COLO829 (cell line): ENCODE measurements at places on chromosomes 6 and 20.
A peak's percentile ranks its signal among the peaks of the same experiment; 100 is the strongest.

GRCh38 chr20:21608777-21609176 lies 94.9 kb upstream of the NKX2-2 start:
- no peak for DNase-seq

GRCh38 chr20:60262967-60263603 lies 304.9 kb downstream of the CDH26 start:
- peak; percentile 63 for DNase-seq

GRCh38 chr6:75409928-75410327 lies 83.7 kb downstream of the FILIP1 start:
- no peak for DNase-seq

GRCh38 chr6:56933650-56934049 lies 21.3 kb upstream of the BEND6 start:
- DNase-seq: no peak

DNA sequence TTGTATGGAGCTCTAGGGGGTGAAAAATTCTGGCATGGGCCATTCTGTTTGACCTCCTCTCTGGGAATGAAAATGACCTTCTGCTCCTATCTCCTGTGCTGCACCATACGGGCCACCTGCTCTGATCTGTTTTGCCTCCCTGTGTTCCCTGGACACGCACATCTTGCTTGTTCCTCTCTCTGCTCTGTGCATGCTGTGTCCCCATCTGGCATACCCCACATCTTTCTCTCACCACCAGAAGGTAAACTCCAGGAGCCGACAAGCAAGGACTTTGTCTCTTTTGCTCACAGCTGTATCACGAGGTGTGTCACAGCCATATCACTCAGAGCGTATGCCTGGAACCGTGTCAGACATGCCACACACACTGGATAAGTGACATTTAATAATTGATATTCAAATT lies 208.4 kb upstream of the DTNBP1 start:
- no peak for DNase-seq

DNA sequence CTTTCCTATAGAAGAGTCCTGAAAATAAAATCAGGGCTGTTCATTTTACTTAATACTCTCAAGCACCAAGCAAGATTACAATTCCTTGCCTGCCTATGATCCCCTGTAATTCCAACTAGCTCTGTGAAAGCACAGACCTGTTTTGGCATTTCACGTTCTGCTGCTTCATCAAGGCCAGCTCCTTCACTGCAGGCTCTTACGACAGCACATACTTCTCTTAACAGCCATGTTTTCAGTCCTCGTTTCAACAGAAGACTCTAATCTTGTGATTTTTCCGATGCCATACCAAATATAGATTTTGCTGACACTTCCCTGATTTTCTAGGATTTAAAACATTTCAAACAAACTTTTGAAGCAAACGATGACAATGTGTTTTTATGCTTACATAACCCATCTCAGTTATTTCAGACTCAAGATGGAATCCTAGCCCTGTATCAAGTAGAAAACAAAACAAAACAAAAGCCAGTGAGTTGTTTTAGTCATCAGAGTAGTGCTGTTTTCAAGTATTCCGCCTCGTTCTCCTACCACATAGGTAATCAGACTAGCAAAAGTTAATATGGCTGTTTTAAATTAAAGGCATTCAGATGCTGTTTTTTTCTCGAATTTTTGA lies 616.5 kb upstream of the CITED2 start:
- DNase-seq: no peak

DNA sequence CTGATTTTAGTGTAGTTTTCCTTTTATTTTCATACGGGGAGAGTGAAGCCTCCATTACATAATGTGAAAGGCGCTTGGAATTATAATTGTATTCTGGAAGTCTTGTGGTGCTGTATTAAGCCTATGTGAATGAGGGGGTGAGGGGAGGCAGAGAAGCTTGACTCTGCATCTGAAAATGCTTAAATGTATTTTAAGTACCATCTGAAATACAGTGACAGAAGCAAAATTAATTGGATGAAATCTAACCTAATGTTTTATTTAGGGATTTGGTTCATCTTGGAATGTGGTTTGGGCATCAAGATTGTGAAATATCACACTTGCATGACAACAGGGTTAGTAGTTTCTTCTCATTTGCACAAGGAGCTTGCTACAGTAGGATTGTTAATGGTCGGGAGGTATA lies 41.2 kb downstream of the TMEM200A start:
- DNase-seq: no peak

GRCh38 chr6:5626727-5627426 lies 365.6 kb downstream of the FARS2 start:
- no peak for DNase-seq

- DNase-seq: no peak
These were observed 13.1 kb upstream of the LIN28B start for GRCh38 chr6:104943781-104944180.

DNA sequence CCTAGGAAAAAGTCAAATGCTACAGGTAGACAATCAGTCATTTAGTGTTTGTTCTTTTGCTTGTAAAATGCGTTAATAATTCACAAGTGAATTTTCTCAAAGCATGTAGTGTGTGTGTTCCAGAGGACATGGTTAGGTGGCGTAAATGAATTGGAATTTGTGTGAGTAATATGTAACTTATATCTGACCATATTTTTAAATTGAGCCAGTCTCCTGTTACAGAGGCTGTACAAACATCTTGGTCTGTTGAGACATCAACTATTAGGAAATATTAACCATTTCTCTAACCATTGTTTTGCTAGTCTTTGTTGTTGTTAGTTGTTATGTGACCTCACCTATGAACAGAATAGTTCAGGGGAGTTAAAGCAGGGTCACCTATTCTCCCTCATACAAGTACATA lies 22.7 kb downstream of the MCM8 start:
- no peak for DNase-seq

DNA sequence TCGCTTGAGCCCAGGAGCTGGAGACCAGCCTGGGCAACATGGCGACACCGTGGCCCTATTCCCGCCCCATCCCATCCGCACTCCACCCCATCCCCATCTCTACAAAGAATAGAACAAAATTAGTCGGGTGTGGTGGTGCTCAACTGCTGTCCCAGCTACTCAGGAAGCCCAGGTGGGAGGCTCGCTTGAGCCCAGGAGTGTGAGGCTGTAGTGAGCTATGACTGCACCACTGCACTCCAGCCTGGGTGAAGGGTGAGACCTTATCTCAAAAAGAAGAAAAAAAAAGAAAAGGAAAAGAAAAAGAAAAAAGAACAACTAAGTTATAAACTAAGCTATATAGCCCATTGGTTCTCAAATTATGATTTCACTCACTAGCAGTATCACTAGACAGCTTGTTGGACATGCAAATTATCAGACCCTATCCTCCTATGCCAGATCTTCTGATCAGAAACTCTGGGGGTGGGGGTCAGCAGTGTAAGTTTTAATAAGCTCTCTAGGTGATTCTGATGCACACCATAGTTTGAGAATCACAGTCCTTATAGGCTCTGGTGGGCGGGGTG lies 491 bp upstream of the ITCH start:
- DNase-seq: no peak

GRCh38 chr20:13305284-13305683 lies 84.2 kb downstream of the ISM1 start:
- no peak for DNase-seq

DNA sequence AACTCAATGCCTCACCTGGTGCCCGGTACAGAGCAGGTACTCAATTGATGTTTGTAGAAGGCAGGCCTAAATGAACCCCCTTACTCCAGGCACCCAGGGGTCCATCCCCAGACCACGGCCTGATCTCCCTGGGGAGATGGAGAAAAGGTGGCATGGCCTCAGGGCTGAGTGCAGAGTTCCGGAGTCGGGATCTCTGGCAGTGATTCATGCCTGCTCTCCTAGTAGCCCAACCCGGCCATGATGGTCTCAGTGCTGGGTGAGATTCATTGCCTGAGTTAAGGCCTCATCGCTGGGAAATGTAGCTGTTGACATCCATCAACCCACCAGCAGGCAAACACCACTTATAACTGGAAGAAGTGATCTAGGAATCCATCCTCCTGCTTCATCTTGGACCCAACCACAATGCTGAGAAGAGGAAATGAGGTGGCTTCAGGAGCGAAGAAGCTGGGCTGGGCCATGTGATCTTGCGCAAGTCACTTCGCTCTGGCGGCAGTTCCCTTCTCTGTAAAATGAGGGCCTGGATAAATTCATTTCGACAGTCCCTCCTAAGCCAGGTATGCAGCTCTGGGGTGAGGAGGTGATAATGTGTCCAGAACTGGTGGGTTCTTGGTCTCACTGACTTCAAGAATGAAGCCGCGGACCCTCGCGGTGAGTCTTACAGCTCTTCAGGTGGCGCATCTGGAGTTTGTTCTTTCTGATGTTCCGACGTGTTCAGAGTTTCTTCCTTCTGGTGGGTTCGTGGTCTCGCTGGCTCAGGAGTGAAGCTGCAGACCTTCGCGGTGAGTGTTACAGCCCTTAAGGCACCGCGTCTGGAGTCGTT lies 24.7 kb downstream of the ETV7 start:
- DNase-seq: no peak

DNA sequence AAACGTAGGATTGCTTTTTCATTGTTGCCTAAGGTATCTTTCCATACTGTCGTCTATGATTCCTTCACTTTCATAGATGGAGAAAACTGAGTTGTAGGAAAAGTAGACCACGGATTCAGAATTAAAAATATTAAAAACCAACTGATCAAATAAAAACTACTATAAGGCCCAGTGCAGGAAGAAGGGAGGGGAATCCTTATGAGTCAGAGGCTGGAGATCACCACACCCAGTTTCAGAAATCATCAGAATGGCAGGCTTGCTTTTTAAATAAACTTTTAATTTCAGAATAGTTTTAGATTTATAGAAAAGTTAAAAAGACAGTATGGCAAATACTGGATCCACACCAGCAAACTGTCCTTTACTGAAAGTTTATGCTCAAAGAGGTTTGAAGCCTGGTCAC lies 32.0 kb upstream of the POPDC3 start:
- no peak for DNase-seq

GRCh38 chr6:107684996-107685395 lies 139.1 kb downstream of the SCML4 start:
- no peak for DNase-seq

DNA sequence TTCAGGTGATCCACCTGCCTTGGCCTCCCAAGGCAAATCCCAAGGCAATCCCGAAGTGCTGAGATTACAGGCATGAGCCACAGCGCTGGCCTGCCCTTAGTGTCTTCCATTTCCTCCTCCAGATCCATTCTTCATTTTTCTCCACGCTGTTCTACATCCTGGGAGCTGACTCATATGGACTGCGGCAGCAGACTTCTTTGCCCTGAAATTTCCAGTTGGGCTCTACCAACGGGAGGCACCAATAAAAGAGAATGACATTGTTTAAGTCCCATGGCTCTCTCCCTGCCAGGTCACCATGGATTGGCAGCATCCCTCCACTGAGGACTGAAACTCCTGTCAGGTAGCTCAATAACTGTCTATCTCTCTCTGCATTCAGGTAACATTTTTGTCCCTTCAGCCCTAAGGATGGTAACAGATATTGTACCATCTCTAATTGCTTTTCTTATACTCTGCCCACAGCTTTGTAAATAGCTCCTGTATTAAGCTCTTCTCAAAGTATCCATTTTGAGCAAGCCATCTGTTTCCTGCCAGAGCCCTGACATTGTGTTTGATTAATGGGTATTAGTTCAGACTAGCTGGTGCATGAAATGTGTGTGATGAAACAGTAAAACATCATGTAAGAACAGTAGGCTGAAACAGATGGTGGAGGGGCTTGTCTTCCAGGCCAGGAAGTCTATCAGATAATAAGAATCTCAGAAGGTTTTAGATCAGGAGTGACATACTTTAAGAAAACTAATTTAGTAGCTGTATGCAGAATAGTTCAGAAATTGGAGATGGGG lies 3.6 kb downstream of the TBCC start:
- no peak for DNase-seq

- no peak for DNase-seq
These were observed at the start of gene BEND6 for GRCh38 chr6:56954403-56955170. BEND6 (plus strand) TSS chr6:56955107; CDS start chr6:56981811, 26,704 bp downstream.

DNA sequence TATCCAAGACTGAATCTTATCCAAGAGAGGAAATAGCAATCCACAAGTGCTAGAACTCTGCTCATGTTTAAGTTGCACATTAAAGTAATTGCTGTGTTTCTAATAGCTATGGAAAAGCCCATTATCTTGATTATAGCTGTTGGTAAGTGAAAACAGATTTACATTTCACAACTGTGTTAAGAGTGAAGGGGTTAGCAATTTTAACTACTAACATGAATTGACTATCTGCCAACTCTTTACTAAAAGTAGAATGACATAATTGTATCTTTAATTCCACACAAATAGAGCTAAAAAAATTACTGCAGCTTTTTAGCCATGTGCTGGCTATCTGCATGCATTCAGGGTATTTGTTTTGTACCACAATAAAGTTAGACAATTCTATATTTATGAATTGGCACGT lies 277.9 kb upstream of the IRAK1BP1 start:
- no peak for DNase-seq

- no peak for DNase-seq
These were observed 19.0 kb downstream of the DLL1 start for GRCh38 chr6:170271771-170272314.

- no peak for DNase-seq
These were observed 321.2 kb upstream of the MAP3K7 start for GRCh38 chr6:90907931-90908655.

DNA sequence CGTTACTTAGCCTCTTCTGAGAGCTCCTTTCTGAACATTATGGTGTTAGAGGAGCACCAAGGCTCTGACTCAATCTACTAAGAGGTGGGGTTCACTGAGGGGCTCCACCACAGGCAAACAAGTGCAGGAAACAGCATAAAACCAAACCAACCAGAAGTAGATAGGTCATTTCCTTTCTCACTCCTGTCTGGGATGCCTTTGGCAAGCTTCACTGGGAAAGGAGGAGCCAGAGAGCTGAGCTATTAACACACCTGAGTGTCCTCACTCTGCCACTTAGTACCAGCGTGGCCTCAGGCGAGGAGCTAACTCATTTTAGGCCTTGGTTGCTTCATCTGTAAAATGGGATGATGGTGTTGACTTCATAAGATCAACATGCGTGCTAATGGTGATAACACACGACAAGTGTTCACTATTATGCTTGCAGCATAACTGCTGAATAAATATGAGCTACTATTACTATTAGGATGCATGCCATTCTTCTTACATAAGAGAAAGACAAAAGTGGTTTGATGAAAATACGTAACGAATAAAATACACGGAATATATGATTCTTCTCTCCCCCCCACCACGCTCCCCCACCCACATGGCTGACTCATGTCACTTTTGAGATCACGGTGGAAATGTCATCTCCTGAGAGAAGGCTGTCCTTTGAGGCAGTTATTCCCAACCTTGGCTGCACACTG lies 185.4 kb downstream of the BCAS1 start:
- no peak for DNase-seq

DNA sequence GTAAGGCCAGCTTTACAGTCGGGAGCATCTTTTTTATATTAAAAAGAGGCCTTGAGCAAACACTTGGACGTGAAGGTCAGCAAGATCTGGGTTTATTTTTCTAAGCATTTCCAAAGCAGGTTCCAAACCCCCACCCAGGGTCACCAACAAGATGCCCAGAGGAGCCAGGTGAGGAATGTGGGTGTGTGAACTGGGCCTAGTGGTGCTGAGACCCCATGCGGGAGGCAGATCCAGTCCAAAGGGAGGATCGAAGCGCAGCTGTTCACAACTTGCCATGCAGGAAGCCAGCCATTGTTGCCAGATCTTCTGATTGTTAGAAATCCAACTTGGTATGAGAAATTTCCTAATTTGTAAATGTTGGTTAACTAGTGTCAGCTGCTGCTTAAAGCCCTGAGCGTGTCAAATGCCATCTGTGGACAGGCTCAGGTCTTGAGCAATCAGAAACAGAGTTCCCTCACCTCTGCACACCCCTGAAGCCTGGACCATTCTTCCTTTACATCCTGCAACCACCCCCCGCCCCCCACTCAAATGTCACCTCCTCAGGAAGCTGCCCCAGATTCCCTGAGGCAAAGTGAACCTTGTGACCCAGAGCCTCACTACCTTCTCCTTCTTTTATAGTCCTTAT lies 46.5 kb downstream of the NFATC2 start:
- DNase-seq: no peak

GRCh38 chr6:108737594-108738546 lies 110.4 kb upstream of the ARMC2 start:
- peak; percentile 79 for DNase-seq
